GM04504 (cell line): ENCODE measurements at places on chromosomes 2 and 18.
A peak's percentile ranks its signal among the peaks of the same experiment; 100 is the strongest.

- DNase-seq: no peak
Measured at GRCh38 chr2:216017365-216017764, 4.0 kb upstream of the MREG start.

DNA sequence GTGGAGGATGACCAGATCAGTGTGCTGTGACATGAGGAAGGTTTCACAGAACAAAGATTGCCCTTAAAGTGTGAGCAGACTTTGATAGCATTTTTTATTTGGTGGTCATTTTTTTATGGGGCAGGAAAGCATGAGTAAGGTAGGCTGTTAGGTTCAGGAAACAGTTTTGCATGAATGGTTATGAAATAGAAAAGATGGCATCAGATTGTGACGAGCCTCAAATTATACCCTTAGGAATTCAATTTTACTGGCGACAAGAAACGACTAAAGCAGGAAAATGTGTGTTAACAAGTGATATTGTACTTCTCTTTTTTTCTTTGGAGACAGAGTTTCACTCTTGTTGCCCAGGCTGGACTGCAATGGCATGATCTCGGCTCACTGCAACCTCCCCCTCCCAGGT, 44.7 kb downstream of the PIK3C3 start:
- DNase-seq: no peak

- DNase-seq: no peak
Measured at GRCh38 chr2:117686699-117687098, 127.8 kb upstream of the DDX18 start.

- no peak for DNase-seq
Measured at GRCh38 chr2:237563816-237564215, 2.6 kb upstream of the PRLH start.

GRCh38 chr18:48521723-48522122, 17.1 kb upstream of the CTIF start:
- no peak for DNase-seq

DNA sequence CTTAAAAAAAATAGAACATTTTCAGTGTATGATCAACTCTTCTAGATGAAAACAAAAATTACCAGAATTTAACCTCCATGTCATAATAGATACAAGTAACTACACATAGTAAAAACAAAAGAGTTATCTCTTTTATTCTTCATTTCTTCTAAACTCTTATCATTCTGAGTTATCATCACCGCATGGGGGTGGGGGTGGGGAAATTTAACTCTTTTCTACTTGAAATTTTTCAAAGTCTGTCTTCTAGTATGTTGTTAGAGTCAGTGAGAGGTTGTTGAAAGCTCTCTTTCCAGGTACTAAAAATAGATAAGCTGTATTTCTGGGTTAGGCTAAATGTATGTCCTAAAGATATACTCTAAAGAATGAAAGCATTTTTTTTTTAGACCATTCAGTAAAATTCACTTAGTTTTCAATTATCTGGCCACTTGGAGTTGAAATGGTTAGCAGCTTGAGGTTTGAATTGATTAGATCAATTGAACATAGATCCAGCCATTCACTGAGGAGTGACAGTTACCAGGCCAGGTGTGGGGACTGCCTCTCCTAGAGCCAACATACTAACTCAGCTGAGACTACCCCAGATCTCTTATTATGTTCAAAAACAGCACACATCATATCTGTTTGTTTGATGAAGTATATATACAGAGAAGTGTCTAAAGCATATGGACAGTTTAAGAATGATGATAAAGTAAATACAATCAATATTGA, 220.7 kb downstream of the IKZF2 start:
- no peak for DNase-seq

GRCh38 chr2:192197357-192197756, 2.6 kb upstream of the TMEFF2 start:
- no peak for DNase-seq

DNA sequence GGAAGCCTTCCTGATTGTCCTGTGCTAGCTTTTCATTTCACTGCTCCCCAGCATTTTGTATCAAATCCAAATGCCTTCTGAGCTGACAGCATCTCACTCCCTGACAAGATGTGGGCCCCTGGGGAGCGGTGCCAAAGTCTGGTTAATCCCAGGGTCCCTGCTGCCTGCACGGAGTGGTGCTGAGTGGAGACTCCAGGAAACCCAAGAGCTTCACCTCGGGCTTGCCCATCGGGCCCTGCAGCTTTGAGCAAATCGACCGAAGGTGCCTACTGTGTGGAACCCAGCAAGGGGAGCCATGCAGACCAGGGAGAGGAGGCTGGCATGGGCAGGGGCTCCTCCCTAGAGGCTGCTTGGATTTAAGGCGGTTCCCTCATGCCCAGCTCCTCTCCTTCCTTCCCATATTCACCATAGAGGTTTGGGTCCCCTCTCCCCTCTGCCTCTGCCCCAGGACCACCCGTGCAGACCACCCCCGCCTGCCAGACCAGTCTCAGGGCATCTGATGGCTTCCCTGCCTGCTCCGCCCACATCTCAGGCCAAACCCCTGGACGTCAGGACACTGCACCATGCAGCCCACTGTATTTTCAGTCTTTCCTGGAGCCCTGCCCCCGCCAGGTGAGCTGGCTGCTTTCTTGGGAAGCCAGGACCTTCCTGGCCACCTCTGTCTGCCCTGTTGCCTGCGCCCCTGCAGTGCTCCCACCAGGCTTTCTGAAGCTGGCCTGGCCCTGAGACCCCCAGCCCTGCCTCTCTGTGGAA, 37.8 kb downstream of the RRM2 start:
- no peak for DNase-seq

- no peak for DNase-seq
Measured at GRCh38 chr2:111678651-111679050, 205.3 kb downstream of the ANAPC1 start.

GRCh38 chr18:64929036-64929435, 780.1 kb upstream of the LINC00305 start:
- no peak for DNase-seq

DNA sequence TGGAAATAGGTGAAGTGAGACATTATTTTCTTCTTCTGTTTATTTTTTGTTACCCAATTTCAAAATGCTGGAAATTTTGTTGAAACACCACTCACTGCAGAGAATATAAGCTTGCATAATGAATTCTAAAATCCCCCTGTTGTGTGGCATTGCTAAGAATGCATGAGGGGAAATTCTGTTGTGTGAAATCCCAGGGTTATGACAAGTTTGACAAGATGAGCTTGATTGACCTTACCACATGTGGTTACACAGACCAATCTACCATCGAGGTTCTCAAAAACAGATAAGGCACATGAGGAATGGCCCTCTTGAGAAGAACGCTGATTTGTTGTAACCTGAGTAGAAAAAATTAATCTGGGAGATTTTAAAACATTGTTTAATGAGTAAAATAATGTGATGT, 261.6 kb upstream of the MMADHC start:
- DNase-seq: no peak

DNA sequence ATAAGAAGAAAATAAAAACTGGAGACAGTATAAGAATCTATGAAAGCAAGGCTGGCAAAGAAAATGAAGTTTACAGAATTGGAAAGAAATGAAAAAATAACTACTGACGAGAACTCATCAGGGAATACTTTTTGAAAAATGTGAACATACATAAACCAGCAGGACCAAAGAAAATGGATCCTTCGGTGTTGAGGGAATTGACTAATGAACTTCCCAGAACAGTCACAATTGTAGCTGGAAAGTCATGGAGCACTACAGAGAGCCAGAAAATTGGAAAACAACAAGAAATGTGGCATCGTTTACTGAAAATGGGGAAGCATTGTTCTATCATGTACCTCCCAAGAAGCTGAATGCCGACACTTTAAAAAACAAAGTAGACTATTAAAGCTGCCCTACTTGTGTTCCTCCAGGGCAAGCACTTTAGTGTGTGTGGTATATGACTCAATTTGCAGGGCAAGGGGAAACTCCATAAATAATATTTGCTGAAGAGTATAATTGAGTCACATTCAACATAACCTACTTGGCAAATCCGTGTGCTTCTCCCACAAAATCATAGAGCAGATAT, 1221.6 kb upstream of the NRXN1 start:
- no peak for DNase-seq

GRCh38 chr2:149100739-149101699, 62.5 kb downstream of the LYPD6B start:
- DNase-seq: peak; percentile 30

- DNase-seq: no peak
Measured at GRCh38 chr2:105746177-105747080, 1.7 kb downstream of the NCK2 start.

DNA sequence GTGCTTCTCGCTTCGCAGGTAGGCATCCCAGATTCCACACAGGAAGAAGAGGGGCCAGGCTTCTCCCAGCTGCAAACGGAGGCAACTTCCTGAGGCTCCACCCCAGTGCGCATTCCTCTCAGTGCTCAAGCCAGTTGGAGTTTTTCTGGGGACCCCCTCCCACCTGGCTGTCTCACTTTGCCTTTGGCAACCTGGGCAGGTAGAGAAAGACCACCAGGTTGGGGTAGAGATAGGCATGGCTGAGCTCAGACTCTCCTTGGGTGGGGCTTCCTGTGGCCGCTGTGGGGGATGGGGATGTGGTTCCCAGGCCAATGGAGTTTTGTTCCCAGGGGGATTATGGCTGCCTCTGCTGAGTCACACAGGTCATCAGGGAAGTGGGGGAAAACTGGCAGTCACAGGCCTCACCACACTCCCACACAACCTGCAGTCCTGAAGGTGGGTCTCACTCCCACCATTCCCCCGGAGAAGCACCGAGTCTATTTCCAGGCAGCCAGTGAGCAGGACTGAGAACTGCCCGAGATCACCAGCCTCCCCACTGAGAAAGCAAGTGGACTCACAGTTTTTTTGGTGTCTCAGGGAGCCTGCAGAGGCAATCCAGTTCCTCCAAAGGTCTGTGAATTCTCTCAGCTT, 38.1 kb downstream of the SLC39A10 start:
- DNase-seq: no peak

GRCh38 chr18:60266558-60266957, 106.0 kb downstream of the MC4R start:
- no peak for DNase-seq

- DNase-seq: no peak
Measured at GRCh38 chr2:186683341-186683740, 10.5 kb upstream of the FAM171B start.

DNA sequence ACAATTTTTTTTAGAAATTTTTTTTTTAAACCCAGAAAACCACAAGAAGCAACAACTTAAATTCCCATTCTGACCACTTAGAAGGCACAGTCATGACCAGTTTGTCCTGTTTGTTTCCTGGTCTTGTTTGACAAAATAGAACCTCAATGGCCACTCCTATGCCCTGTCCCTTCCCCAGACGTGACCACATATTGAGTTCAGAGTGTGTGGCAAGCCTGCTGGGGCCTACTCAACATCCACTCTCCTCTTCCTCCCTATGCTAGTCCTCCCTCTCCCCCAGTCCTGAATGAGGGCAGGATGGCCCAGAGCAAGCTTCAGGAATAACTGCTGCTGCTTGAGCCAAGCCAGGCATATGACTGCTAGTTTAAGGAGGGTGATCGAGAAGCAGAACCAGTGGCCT, 89.6 kb downstream of the PRELID3A start:
- DNase-seq: no peak

DNA sequence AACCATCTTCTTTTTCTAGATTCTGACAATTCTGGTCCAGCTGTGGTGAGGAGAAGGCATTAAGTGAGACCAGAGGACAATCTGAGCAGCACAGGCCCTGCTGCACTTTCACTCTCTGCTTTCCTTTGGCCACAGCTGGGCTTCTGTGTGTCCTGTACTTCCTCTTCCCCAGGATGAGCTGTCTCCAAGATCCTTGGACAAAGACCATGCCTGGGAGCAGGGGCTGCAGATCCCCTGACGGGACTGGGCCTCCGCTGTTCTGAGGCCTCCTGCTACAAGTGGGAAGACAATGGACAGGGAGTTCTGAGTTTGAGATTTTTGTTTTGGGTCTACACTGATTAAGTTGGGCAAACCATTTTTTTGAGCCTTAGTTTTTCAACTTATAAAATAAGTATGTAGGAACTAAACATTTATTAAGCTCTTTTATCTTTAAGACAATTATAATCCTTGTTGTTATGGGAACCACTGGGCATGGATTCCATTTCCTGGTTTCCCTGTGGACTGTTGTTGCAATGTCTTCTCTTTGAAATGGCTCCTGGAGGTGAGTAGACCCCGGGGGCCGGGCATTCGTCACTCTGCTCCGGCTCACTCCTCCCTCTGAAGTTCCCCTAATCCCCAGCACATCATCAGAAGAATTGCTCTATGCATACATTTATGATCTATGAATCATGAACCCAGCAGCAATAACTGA, 266.6 kb downstream of the ACTR3 start:
- no peak for DNase-seq

DNA sequence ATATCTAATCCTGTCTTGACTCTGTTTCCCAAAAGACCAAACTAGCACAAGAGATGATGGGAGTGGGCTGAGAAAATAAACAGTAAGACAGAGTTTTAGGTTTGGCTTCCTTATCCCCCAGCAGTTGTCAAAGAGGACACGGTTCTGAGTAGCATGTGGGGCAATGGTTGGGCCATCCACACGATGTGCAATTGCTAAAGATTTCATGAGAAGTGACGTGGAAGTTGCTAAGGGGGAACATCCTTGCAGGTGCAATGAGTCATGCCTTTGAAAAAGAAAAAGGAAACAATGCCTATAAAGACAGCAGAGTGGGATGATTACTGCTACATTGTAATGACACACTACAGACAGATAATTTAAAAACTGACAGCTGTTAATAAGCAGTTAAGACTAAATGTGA, 1395.8 kb downstream of the LRP1B start:
- DNase-seq: no peak

DNA sequence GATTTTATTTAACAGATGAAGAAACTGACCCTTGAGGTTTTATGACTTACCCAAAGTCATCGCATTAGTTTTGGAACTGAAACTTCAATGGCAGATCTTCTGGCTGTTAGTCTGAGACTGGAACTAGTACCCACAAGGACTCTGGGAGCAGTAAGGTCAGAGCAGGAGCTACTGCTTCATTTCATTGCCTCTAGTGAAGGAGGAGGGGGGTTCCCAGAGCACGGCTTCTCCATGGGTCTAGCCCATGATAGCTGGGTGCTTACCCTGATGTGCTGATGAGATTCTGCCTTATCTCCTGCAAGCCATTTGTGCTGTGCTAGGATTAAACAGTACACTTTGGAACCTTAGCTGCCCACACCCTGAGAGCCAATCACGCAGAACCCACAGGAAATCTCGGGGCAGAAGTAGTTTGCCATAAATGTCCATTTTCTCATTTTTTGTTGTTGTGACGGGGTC, 5.4 kb upstream of the RNASEH1 start:
- DNase-seq: no peak

GRCh38 chr18:69865776-69866175, 81.9 kb downstream of the CD226 start:
- peak; percentile 41 for DNase-seq

- DNase-seq: no peak
Measured at GRCh38 chr18:13427354-13427753, 208.8 kb downstream of the LDLRAD4 start.

DNA sequence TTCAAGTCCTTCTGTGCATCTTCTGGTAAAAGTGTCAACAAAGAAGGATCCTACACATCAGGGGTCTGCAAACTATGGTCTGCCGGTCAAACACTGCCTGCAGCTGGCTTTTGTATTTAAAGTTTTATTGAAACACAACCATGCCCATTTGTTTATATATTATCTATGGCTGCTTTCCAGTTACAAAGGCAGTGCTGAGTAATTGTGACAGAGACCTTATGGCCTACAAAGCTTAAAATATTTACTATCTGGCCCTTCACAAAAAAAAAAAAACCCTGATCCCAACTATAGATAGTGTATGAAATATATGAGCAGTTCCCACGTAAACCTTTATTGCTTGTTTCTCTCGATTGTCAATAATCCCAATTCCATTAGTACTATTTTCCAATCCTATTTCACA, 101.4 kb downstream of the RBMS1 start:
- DNase-seq: no peak

- DNase-seq: no peak
Measured at GRCh38 chr2:57725337-57725947, 321.2 kb upstream of the VRK2 start.

GRCh38 chr2:100174026-100174431, 31.6 kb upstream of the AFF3 start:
- peak; percentile 3 for DNase-seq
